ENCODE measurements at places on chromosomes 6 and 20.

- no peak for DNase-seq
These were observed 104.7 kb downstream of the BMP7 start for GRCh38 chr20:57161478-57162361.

GRCh38 chr6:12313992-12314589 lies 23.9 kb downstream of the EDN1 start:
- DNase-seq: no peak

- DNase-seq: no peak
These were observed 992 bp downstream of the ZSCAN16 start for GRCh38 chr6:28125401-28125800.

DNA sequence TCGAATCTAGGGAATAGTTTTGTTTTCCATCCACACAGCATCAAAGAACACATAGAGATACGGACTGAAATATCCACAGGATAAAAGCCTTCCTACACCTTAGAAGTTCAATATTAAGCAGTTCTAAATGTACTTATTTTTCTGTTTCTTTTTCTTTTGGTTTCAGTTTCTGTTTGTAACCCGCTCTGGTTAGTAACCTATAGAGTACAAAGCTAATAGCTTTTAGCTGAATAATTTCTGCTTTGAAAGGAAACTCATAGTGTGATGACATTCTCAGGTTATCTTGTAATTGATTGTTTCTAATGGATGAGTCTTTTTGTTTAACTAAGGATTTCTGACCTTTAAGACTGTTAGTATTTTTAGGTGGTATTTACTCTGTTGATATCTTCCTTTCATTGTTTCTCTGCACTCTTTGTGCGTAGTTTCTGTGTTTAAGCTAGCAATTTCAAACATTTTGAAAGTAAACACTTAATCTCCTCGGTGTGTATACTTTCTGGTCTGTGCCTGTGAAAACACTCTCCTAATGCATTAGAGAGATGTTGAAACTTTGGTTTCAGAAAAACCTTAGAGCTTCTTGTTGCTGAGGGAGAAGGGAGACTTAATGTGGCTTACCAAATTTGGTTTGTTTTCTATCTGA lies 385.5 kb downstream of the HDGFL1 start:
- DNase-seq: no peak

DNA sequence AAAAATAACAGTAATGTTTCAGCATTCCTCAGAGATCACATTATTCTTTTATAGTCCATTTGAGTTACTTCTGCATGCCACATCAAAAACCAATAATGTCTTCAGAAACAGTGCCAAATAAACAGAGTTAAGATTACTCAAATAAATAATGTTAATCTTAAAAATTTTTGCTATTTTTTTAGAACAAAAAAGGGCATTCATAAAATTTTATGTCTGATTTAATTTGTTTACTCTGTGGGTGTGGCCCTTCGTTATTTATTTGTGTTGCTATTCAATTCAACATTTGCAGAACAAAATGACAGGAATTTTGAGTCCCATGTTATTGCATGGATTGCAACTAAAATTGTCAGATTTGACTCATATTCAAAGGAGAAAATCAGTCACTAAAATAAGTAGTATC lies 18.7 kb upstream of the TBC1D32 start:
- DNase-seq: no peak

GRCh38 chr6:37221585-37222124 lies 35.9 kb upstream of the TBC1D22B start:
- DNase-seq: no peak
